ENCODE measurements at places on chromosomes 7 and 10.

DNA sequence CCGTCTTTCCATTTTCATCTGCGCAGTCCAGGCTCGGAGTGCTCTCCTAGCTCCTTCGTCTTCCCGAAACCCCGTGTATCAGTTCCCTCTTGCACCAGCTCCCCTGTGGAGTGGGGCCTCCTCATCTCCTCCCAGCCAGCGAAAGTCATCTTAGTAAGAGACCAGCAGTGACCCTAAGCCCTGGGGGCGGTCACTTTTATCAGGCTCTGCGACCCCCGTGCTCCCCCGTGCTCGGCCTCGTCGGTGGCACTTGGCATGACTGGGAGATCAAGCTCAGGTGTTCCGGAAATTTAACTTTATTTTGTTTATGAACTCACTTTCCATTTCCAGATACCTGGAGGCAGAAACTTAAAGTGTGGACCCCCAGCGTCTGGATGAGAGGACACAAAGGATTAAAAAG lies 574 bp upstream of the ECHDC3 start:
- DNase-seq = no peak

GRCh38 chr7:20189852-20190251 lies 27.3 kb downstream of the MACC1 start:
- DNase-seq = no peak

GRCh38 chr10:36026081-36026480 lies 384.0 kb upstream of the FZD8 start:
- no peak for DNase-seq

GRCh38 chr10:90042075-90042474 lies 340.7 kb downstream of the KIF20B start:
- DNase-seq = no peak

DNA sequence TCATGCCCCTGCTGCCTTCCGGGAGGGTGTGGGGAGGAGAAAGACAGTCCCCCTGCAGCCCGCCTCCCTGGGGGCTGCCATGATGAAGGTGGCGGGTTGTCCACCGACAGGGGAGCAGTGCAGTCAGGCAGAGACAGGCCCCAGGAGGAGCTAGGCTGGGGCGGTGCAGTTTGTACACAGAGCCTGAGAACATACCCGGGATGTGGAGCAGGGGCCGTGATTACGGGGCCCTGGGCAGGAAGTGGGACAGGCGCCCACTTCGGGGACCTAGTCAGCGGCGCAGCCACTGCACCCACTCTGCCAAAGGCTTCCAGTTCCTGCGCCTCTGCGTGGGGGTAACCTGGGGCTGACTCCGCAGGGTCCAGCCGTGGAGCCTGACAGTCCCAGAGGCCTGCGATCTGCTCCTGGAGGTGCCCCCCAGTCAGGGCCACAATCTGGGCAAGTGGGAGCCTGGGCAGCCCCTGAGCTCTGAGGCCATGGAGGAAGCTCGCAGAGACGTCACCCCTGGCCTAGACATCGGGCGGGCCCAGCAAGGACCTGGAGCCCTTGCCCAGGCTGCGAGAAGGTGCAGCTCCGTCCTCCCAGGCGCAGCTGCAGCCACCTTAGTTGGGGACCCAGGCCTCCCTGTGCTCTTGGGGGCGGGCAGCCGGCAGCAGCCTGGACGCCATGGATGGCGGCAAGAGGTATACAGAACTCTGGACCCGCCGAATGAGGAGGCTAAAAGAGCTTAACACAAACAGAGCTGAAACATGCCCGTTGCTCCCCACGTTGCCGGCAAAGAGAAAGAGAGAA lies 1356.8 kb downstream of the XPNPEP1 start:
- no peak for DNase-seq

DNA sequence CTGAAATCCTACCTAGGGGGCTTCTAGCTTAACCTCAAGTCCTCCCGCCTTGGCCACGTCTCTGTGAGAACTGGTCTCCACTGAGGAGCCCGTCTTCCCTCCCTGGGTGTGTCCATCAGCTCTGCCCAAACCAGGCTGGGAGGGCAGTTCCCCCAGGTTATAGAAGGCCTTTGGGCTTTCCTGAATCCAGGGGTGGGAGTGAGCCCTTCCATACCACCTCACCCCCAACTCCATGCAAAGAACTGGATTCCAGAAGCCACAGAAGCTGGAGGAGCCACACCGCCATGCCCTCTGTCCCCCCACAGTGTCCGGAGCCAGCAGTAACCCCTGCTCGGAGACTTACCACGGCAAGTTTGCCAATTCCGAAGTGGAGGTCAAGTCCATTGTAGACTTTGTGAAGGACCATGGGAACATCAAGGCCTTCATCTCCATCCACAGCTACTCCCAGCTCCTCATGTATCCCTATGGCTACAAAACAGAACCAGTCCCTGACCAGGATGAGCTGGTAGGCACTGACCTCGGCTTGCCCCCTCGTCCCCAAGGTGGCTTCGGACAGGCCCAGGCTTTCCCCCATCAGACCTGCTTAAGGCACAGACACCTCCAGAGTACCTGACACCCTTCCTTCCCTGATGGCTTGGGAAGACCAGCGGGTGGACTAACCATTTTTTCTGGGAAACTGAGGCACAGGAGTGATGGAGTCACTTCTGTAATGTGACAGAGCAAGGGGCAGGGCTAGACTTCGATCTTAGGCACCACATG lies 4.7 kb downstream of the CPA1 start:
- no peak for DNase-seq

GRCh38 chr7:36951257-36951697 lies 227.0 kb upstream of the AOAH start:
- no peak for DNase-seq

DNA sequence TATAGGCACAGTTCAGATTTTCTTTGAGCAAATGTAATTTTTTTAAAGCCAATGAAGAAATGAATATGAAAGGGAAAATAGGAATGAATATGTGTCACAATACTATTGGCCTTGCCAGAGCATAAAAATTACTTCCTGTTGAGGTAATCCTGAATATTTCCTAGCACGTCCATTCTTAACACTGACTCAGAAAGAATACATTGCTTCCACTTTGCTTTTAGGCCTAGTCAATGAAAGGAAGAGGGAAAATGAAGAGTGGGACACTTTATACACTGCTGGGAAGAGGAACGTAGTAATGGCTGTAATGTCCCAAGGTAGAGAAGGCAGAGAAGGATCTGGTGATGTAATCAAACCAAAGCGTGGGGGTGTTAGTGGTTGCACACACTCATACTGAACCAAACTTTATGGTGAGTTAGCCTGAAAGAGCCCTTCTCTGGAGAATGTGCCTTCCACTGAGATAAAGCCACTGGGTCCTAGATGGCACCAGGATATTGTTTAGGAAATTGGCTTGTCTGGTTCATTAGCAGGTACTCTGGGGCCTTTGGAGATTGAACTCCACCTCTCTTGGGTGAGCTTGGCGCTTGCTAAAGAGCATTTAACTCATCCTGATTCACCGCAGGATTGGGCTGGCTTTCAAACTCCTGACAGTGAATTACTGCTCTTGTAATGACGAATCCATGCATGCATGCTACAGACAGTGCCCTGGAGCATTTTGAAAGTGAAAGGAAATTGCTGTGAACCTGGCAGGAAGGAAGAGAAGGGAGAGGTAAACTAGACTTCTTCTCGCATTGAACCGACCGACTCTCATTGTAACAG lies 254.9 kb downstream of the KIAA1217 start:
- DNase-seq = no peak

DNA sequence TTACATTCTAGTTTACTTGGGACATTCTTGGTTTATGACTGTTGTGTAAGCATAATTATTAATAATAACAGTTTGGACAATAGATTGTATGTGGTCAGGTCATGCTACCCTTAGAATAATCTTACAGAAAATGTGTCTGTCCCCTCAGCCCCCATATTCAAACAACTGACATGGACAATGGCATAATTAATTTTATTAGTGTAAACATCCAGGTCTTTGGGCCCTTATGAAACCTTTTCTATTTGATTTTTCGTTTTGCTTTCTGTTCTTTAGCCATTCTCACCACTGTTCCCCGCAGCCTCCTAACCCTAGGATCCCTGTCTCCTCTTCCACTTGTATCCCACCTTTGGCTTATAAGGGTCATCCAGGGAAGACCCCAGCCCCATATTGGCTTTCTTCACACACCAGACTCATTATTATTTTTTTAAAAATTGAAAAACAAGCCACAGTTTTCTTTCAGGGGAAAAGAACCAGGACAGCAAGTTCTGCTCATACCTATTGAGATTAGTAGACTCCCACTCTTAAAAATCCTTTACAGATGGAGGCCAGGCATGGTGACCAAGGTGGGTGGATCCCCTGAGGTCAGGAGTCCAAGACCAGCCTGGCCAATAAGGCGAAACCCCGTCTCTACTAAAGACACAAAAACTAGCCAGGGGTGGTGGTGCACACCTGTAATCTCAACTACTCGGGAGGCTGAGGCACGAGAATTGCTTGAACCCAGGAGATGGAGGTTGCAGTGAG lies 11.5 kb downstream of the VIM start:
- no peak for DNase-seq

DNA sequence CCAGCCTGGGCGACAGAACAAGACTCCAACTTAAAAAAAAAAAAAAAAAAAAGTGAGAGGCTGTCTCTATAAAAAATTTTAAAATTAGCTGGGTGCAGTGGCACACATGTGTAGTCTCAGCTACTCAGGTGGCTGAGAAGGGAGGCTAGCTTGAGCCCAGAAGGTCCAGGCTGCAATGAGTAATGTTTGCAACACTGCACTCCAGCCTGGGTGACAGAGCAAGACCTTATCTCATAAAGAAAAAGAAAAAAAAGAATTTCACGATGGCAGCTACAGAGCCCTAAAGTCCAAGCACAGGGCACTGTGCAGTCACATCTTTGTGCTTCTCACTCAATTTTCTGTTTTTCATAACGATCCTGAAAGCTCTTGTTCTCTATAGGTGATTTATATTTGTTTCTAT lies 209.5 kb upstream of the KCTD7 start:
- DNase-seq = no peak

DNA sequence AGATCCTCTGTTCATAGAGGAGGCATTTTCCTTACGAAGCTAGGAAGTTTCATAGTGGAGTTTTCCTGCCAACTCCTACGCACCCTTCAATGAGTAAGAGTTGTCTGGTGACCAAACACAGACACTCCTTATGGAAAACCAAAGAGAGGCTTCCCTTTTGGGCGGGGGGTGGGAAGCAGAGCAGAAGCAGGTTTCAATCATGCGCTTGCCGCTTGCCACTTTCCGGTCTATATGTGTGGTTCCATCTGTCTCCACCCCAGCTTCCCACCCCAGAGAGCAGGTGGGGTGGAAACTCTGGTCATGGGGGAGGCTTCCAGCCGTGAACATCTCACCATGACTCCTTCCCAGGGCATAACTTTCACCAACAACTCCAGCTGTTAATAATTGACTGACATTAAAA lies 68.8 kb upstream of the GRB10 start:
- DNase-seq = no peak

- DNase-seq = no peak
Observed at GRCh38 chr10:70348228-70348850, 34.1 kb downstream of the LRRC20 start.

GRCh38 chr7:87369216-87369615 lies 23.8 kb downstream of the CROT start:
- no peak for DNase-seq

GRCh38 chr7:47677664-47678063 lies 95.8 kb upstream of the TNS3 start:
- no peak for DNase-seq

- no peak for DNase-seq
Observed at GRCh38 chr10:100886091-100886490, 26.7 kb upstream of the SLF2 start.

- DNase-seq = no peak
Observed at GRCh38 chr10:118669835-118670234, 74.4 kb upstream of the PRLHR start.

DNA sequence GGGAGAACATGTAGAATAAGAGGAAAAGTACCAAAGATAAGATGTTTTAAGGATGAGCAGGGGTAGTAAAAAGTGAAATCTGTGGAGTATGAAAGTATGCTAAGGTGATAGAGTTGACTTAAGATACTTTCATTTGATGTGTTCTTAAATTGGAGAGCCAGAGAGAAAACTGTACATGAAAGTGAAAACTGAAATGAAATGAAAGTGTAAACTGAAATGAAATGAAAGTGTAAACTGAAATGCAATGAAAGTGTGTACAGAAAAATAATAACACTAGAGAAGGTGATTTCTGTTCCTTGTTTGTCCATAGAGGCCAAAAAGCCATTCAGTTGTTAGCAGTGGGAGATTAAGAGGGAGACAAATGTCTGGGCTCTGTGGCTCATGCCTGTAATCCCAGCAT lies 17.5 kb downstream of the AHR start:
- no peak for DNase-seq

DNA sequence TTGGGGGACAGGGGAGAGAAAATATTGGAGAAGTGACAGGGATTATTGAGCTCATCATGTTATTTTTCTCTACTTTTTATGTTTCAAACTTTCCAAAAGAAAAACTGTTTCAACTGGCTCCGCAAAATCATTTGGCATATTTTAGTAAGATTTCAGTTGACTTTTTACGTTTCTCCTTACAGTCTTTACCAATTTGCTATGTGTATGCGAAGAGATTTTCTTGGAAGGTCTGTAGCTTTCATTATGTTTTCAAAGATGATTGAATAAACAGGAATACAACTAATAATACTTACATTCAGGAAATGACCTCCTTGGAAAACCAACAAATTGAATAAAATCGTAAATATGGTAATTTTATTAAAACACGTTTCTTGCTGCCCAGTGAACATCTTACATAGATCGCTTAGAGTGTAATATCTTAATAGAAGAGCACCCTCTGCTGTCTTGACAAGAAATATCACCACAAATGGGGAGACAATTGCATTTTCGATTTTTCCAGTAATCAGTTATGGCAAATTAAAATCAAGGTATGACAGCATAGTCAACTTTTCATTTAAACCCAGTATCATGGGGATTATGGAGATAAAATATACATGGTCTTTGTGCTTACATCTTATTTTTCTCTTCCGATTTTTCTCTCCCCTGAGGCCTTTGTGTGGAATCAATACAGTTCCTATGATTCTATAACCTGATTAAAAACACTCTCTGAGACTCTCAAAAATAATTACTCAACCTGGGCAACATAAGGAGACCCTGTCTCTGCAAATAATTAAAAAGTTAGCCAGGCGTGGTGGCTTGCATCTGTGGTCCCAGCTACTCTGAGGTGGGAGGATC lies 43.1 kb downstream of the MBL2 start:
- DNase-seq = no peak

All from activated T-cell treated with anti-CD3 and anti-CD28 coated beads, Interleukin-2, amount 50 U/mL, for 4 hours (primary cell).